Activated T-helper 1 cell treated with anti-CD3 and anti-CD28 coated beads, Interleukin-12 subunit alpha, Interleukin-12 subunit beta, Interleukin-2, Interleukin-4 antibody, amounts not matched to agents 30 ng/mL and 10 ng/mL and 1 ng/mL, durations not matched to agents 14 hours and 24 hours and 36 hours (primary cell): ENCODE measurements at places on chromosomes 1 and 21.

DNA sequence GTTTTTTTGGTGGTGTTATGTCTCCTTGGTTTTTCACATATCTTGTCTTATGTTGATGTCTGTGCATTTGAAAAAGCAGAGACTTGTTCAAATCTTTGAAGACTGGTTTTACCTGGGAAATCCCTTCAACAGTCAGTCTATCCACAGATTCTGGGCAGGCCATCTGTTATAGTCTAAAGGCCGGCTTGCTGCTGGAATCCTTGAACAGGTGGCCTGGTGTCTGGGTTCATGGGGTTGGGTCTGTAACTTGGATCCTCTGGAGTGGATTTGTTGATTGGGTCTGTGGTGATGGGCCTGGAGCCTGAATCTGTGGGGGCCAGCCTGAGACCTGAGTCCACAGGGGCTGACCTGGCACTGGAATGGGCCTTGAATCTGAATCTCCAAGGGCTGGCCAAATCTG lies 12.2 kb downstream of the LORICRIN start:
- no peak for DNase-seq

- no peak for DNase-seq
Observed at GRCh38 chr1:176174108-176174507, 33.0 kb downstream of the COP1 start.

DNA sequence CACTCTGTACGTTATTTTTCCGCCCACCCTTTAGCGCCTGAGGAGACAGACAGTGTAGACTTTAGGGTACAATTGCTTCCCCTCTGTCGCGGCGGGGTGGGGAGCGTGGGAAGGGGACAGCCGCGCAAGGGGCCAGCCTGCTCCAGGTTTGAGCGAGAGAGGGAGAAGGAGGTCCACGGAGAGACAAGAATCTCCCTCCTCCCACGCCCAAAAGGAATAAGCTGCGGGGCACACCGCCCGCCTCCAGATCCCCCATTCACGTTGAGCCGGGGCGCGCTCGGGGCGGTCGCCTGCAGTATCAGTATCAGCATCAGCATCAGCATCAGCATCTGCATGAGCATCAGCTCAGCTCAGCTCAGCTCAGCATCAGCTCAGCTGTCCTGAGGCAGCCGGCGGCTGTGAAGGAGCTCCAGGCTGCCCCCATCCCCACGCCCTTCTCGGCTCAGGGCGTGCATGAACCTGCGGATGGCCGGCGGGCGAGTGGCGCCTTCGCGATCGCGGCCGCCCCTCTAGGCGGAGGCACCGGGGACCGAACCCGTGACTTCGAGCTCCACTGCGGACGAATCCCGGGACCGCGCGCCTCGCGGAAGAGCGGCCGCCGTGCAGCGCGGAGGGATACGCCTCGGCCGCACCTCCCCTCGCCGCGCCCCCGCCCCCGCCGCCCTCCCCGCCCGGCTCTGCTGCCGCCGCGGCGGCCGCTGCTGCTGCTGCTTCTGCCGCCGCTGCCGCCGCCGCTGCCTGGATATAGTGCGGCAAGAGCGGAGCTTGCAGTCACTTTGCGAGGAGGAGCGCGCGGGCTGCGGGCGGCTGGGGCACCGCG lies at the start of gene NCAM2:
Gene NCAM2, plus strand, starts transcription at position 774 of the 820 bp plus-strand sequence.
- DNase-seq, result peak; percentile 34

DNA sequence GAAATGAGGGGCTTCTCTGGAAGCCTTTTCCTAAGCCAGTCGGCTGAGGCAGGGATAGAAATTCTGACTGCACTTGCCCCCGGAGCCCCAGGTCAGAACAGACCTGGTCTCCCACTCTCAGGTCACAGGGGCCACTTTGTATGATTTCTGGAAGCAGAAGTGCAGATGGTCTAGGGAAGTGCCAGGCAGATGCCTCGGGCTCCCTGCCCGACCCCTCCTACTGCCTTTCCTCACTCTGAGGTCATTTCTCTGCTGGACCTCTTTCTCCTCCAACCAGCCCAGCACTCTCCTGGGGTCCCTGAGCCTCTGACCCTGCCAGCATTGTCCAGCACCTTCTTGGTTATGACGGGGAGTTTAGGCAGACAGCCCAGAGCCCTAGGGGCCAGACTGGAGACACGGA lies 8.7 kb downstream of the RUNX3 start:
- no peak for DNase-seq

DNA sequence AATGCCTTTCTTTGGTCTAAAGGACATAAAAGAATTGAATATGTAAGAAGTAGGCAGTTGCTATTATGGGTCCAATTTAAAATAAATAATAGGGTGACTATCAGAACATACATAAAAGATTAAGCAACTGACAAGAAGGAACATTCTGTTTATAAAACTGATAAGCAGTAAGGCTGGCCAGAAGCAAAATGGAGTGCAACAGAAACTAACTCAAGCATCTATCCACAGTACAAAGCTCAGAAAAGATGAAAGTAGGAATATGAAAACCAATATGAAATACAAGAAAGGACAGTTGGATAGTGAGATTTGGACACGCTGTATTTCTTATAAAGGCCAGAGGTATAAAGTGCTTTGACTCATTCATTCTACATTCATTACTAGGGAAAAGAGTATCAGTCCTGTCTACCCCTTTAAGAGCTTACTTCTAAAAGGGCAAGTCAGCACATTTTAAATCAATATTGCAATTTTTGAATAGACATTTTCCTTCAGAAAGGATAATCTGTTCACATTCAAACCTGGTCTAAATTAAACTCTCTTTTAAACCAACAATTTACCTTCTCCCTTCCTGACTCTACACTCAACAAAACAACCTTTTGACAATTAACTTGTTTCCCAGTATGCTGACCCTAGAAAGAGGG lies 14.4 kb downstream of the ALDH9A1 start:
- DNase-seq, result no peak

DNA sequence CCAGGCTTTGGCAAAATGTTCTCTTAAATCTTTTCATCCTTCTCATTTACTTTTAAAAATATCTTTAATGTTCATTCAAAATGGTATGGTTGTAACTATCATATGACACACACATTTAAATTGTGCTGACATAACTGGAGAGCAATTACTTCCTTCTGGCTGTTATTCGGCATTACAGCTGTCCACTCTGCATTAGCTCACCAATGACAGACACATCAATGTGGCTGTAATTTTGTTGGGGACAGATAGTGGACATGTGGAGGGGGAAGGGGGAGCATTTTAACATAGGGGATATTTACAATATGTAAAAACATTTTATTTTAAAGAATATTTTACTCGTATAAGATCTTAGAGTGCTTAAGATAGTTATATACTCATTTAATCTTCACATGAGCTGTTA lies 319.8 kb downstream of the HMCN1 start:
- DNase-seq, result no peak

- DNase-seq, result no peak
Observed at GRCh38 chr21:19999369-20000272, 998.6 kb upstream of the NCAM2 start.

- no peak for DNase-seq
Observed at GRCh38 chr1:233277637-233278606, 17.6 kb downstream of the PCNX2 start.
